Activated CD4-positive, alpha-beta T cell treated with anti-CD3 and anti-CD28 coated beads for 48 hours (primary cell): ENCODE measurements at places on chromosomes 16 and 17.

DNA sequence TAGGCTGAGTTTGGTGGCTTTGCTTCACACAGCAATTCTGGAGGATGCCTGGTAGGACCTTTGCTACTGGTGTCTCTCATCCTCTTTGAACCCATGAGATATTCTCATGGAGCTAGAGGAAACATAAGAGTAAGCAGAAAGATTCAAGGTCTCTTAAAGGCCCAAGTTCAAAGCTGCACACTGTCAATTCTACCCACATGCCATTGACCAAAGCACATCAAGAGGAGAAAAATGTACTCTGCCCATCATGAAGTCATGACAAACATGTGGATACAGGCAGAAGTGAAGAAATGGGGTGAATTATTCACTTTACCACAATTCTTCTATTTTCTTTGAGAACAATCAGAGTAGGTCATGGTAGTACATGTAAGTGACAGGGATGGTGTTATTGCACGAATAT, 13.1 kb downstream of the SKA2 start:
- no peak for DNase-seq

DNA sequence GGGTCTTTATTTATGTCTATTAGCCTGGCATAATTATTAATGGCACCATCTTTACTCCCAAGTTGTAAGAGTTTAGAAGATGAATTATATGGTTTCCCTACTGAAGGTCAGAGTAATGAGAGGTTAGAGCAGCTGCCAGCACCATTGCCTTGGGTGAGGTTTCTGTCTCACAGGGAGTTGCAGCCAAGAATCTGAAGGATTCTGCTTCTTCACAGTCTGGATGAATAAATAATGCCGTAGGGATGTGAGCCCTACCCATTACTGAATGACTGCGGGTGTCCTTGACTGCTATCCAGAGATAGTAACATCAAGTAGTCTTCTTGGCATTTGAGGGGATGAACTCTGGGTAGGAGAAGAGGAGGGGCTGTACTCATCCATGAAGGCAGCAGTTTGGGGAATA, 52.8 kb upstream of the SMIM36 start:
- no peak for DNase-seq

- DNase-seq: no peak
Measured at GRCh38 chr17:44552361-44552760, 4.9 kb upstream of the FZD2 start.

DNA sequence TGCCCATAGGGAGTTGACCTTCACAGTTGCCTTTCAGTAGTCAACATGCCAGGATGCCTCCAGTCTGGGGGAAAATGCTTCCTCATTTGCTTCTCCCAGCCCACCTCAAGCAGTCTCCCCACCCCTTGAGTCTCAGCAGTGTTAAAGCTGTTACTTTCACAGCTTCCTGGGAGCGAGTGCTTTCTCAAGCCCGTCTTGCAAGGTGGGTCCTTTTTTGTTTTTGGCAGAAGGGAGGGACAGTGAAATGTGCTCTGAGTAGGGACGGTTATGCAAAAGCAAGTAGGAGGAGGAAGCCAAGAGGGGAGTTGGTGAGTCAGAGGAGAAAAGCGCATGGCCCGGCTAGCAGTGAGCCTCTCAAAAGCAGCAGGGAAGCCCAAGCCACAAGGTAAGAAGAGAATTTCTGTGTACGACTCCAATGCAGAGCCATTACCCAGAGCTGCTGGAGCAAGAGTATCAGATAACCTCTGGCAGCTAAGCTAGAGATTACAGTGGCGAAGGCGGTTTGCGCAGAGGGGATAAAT, at the start of gene CHST4:
CHST4 (plus strand) TSS at position 316 of the 521 bp plus-strand sequence. CDS start 10,252 bp downstream, outside the sequence.
- peak; percentile 18 for DNase-seq

GRCh38 chr17:57864273-57864672, 14.4 kb upstream of the MRPS23 start:
- DNase-seq: no peak

- no peak for DNase-seq
Measured at GRCh38 chr16:58348986-58349385, 43.3 kb upstream of the GINS3 start.

- DNase-seq: no peak
Measured at GRCh38 chr17:70166615-70167014, 2.7 kb upstream of the KCNJ2 start.

- peak; percentile 40 for DNase-seq
Measured at GRCh38 chr17:50206604-50207293, 5.3 kb upstream of the COL1A1 start.

GRCh38 chr16:10138881-10139280, 43.3 kb downstream of the GRIN2A start:
- DNase-seq: no peak

DNA sequence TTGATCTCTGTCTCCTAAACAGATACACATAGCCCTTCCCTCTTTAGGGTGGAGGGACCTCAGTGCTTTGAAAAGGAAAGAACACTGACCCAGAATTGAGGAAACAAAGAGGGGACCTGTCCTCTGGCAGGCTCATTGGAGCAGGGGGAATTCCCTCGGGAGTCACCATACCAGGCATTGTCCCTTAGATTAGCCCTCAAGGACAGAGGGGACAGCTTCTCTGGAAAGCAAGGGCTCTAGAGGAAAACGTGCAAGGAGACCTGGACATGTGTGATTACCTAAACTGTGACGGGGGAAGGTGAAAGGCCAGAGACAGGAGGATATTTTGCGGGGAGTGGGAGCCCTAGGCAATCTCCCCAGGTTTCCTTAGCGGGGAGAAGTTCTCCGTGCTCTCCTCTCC, 7.6 kb upstream of the FZD2 start:
- no peak for DNase-seq

- DNase-seq: no peak
Measured at GRCh38 chr16:57818377-57819064, 16.2 kb upstream of the KIFC3 start.

DNA sequence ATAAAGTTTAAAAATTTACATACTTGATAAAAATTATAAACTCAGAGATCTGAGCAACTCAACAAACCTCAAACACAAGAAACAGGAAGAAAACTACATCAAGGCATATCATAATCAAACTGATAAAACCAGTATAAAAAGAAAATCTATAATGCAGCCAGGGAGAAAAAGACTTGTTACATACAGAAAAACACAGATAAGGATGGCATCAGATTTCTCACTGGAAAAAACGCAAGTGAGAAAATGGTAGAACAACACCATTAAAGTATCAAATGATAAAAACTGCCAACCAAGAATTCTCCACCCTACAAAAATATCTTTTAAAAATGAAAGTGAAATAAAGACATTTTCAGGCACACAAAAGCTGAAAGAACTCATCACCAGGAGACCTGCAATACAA, 71.0 kb downstream of the CACNG1 start:
- DNase-seq: no peak

- no peak for DNase-seq
Measured at GRCh38 chr16:68360956-68361355, 50.1 kb downstream of the PRMT7 start.

DNA sequence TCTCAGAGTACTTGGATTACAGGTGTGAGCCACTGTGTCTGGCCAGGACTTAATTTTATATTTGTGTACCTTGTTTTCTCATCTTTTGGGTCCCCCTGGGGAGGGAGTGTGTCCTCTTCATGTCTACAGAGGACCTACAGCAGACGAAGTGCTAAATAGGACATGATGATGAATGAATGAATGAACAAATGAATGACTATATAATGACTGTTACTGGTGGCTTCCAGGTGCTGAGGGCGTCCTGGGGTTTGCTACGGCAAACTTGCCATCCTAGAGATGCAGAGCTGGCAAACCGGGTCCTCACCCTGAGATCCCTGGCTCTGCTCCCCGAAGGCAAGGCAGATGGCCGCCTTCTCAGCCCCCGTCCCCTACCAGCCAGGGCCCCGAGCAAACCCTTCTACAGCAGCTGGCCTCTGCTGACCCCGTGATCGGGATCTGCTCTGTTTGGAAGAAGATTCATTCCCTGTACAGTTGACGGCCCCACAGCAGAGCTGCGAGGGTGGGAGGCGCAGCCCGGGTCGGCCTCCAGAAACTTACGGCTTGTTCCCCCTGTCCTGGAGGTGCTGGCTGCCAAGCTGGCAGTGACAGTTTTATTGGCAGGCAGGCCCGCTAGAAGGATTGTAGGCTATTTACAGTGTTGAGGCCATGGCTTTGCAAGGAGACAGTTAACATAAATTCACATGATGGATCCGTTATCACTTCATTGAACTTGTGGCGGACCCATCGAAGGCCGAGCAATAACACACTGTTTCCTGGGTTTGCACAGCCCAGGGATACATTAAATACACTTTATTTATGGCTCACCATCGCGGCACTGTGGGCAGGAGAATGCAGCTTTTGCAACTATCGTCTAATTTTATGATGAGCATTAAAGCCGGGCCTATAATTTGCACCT, 197.7 kb upstream of the GSE1 start:
- no peak for DNase-seq

DNA sequence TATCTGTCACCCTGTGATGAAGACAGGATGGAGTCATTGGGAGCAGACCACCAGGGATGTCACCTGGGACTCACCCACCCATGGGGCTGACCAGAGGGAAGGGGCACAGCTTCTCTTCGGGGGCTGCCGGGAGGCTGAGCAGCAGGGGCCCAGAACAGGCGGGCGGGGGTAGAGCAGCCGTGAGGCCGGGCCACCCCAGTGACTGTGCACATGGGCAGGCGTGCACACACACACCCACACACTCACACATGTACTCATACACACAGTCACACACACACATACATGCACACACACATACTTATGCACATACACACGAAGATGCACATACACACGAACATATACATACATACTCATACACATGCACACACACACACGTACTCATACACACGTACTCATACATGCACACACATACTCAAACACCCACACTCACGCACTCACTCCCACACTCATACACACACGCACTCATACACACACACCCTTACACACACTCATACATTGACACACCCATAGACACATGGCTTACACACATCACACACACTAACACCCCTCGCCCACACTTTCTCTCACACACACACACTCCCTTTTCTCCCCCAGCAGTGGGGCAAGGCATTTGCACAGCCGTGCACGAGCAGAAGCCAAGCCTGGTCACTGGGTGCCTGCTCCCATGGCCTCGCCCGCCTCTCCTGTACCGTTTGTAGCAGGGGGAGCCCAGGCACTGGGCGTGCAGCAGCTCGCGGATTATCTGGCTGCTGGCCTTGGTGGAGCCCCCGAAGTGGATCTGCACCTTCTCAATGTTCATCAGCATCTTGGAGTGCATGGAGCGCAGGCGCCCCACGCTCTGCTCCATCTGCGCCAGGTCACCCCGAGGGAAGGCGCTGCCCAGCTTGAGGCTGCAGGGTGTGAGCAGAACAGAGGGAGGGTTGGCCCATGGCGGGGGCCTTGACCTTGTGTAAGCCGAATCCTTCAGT, 12.4 kb downstream of the UBALD2 start:
- no peak for DNase-seq

- DNase-seq: no peak
Measured at GRCh38 chr17:34584805-34585416, 5.5 kb downstream of the TMEM132E start.
